ENCODE measurements at places on chromosomes 12 and 14.

DNA sequence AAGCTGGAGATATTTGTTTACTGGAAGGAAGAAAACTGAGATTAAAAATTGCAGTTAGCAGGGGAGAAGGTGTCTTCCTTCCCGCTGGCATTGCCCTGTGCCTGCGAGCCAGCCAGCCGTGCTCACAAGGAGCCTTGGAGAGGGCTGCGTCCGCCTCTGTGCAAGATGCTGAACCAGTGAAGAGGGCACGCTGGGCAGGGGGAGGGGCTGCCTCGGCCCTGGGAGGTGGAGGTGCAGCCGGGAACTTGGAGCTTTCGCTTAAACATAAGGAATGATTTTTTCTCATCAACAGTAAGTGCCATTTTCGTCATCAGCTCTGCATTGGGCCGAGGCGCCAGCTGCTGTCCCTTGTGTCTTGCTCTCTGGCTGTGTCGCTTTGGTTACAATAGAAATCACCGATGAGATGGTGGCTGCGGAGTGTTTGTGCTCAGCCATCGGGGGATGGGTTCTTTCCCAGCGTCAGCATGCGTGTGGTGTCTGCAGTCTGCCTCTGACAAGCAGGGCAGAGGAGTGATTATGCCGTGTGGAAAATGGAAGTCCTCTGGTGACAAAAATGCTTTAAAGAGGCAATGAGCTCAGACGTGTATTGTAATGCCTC lies 97.3 kb downstream of the ESR2 start:
- peak; percentile 55 for DNase-seq

DNA sequence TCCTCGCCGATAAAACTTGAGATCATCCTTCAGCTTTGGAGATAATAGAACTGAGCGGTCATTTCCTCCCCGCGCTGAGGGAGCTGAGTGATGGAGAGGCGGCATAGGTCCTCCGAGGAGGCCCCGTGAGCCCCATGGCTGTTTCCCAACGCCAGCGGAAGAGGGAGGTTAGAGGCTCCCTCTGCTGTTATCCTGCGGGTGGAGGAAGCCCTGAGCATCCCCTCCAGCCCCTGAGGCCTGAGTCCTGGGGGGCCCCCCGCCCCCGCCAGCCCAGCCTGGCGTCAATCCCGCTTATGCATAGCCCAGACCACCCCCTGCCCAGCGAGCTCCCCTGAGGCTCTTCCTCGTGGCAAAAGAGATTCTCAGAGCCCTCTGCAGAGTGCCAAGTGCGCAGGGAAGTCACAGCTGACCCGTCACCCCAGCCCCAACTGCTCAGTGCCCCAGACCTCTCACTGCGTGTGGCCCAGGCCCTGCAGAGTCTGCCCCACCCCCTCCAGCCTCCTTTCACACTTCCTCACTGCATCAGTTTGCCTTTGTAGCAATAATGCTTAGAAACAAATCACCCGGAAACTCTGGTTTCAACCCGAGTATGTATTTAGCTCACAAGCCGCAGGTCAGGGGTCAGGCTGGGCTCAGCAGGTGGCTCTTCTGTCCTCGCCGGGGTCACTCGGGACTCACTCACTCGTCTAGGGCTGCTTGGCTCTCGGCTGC lies 44.7 kb upstream of the GALNT9 start:
- DNase-seq = peak; percentile 11

GRCh38 chr12:24950231-24950834 lies 1.4 kb upstream of the BCAT1 start:
- no peak for DNase-seq

DNA sequence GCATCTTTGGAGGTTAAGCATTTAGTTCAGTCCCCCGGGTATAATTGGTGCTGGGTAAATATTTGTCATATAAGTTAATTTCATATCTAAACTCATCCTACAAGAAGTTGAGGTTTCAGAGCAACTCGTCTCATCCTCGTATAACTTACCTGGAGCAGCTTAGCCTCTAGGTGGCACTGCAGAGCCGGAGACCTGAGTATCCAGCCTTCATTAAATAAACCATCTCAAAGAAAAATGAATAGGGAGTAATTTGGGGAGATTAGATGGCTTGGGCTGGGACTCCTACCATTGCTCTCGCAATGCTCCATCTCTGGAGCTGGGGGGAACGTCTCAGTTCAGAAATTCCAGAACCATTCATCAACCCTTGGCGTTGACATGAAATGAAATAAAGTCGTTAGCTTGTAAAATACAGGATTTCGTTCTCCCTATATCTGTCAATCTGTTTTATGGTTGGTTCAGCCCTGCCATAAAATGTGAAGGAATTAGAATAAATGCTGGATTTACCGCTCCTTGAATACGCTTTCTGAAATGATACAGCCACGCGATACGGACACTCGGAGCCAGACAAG lies 122.9 kb upstream of the TMEM132D start:
- peak; percentile 17 for DNase-seq

- no peak for DNase-seq
Observed at GRCh38 chr14:105864116-105864515, 337.7 kb downstream of the TMEM121 start.

DNA sequence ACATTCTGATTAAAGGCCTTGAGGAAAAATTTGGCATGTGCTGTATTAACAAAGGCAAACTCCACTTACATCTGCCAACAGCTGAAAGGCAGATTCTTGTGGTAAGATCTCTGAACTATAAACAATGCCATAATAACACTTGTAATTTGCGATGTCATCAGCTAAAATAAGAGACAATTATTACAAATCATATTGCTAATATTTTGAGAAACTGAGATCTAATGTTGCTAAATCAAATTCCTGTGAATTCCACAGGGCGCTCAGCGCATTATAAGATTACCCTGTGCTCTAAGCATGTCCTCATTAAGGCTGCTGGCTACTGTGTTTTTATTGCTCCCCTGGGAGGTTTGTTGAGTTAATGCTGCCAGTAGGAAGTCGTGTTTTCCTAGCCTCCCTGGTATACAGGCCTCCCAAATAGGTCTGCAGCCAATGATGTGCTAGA lies 244.8 kb downstream of the DACT1 start:
- peak; percentile 95 for DNase-seq
